ENCODE measurements at places on chromosomes 3 and 15. TPM values are rescaled to one million over a fixed set of nuclear protein-coding genes. Genes with fewer than 3 reads are reported as not detected.

DNA sequence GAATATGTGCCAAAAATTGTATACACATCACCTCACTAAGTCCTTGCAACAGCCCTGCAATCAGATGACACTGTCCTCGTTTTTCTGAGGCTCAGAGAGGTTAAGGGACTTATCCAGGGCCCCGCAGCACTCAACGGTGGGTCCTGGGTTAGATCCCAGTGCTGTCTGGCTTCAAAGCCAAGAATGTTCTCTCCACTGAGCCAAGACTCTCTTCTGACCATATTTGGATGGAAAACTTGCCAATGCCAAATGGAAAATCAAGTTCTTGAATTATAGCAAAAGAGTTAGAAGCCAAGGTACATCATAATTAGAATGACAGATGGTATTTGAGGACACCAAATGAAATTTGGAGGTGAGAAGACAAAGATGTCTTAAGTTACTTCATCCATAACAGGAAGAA lies 75.9 kb downstream of the NCEH1 start:
- H3K4me3 ChIP-seq = no peak overlapping the region
- no peaks in the 10 kb centered on the region for H3K4me1 ChIP-seq
- no peak overlapping the region for H3K27ac ChIP-seq
- no peaks in the 10 kb centered on the region for H3K36me3 ChIP-seq
- no peak for DNase-seq

GRCh38 chr15:61169275-61169903 lies 59.7 kb downstream of the RORA start:
- no peaks in the 10 kb centered on the region for H3K4me1 ChIP-seq
- H3K27me3 ChIP-seq = no peaks in the 10 kb centered on the region
- no peak for DNase-seq
- H3K36me3 ChIP-seq = no peaks in the 10 kb centered on the region

DNA sequence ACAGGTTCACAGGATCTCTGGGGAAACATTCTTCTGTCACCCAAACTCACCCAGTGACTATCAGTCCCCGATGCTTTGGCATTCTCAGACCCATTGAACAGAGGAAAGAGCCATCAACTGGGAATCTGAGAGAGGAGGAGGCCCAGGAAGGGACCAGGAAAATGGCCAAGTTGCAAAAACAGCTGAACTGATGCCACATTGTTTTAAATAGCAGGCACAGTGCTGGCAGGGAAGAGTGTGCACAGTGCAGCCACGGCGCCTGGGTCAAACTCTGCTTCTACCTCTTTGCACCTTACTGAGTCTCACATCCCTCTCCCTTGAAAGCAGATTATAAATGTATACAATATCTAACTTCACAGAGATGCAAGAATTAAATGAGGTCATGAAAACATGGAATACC lies 66.4 kb downstream of the SRGAP3 start:
- no peaks in the 10 kb centered on the region for H3K36me3 ChIP-seq
- H3K4me3 ChIP-seq = no peak overlapping the region
- no peaks in the 10 kb centered on the region for H3K27me3 ChIP-seq

- no peaks in the 10 kb centered on the region for H3K4me1 ChIP-seq
- no peak overlapping the region for H3K27ac ChIP-seq
- peaks cover 14% of the 10 kb centered on the region for H3K36me3 ChIP-seq
- no peak for DNase-seq
- no peaks in the 10 kb centered on the region for H3K27me3 ChIP-seq
These were observed 31.2 kb downstream of the GOLGB1 start for GRCh38 chr3:121718205-121718846.

DNA sequence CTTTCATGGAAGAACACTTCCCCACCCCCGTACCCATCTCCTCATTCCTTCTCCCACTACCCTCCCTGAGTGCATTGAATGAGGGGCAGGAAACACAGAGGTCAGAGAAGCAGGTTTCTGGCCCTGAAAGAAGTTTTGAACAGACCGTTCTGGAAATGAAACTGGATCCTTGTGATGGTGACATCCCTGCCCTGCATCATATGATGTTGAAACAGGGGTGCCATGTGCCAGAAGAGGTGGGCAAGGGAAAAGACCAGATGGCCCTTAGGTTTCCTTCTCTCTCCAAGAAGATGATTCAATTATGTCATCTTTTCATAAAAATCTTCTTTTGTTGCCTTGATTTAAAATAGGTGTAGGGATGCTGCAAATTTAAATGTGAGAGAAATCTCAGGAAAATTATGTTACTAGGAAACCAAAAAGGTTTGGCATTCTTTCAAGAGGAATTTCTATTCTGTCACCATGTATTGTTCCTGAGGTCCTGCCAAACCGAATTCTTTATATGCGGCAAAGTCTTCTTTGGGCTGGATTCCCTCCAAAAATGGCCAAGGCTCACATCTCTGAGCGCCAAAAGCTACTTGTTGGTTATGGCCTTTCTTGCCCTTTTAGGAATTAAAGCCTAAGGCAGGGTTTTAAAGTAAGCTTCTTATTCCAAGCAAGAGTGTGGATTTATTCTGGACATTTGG lies 19.9 kb upstream of the TNFAIP8L3 start:
- no peaks in the 10 kb centered on the region for H3K36me3 ChIP-seq
- no peaks in the 10 kb centered on the region for H3K27me3 ChIP-seq
- no peaks in the 10 kb centered on the region for H3K4me1 ChIP-seq
- DNase-seq = no peak

DNA sequence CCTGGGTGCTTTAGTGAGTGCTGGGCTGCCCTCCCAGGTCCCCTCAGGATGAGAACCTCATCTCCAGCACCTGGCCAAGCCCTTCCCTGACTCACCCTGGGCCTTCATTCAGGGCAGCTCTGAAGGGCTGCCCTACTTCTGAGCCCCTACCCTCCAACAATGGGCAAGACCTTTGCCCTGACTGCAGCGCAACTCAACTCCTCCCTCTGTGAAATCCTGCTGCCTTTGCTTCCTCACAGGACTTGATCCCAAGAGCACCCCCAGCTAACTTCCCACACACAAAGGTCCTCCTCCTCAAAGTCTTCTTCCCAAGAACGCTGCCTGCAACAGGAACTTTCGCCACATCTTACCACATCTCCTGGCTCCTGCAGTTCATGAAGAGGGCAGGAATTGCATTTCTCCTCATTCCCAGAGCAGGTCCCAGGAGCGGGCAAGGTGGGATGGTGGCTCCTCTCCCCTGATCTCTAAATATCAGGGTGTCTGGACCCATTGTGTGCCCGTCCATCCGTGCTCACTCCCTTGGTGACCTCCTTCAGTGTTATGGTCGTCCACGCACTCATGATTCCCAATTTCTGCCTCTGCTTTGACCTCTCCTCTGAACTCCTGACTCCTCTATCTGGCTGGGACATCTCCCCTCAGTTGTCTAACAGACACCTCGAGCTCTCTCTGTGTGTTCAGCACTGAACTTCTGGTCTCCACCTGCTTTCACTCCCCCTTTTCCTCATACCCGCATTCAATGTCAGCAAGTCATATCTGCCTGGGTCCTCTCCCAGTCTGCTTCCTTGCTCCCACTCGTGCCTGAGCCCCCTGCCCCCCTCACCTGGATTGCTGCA lies 4.5 kb upstream of the SSUH2 start:
- H3K4me3 ChIP-seq = no peak overlapping the region
- no peak for DNase-seq
- no peaks in the 10 kb centered on the region for H3K36me3 ChIP-seq
- peak overlapping the region; percentile 82 for H3K27ac ChIP-seq
- peaks cover 48% of the 10 kb centered on the region for H3K4me1 ChIP-seq
- H3K27me3 ChIP-seq = no peaks in the 10 kb centered on the region

DNA sequence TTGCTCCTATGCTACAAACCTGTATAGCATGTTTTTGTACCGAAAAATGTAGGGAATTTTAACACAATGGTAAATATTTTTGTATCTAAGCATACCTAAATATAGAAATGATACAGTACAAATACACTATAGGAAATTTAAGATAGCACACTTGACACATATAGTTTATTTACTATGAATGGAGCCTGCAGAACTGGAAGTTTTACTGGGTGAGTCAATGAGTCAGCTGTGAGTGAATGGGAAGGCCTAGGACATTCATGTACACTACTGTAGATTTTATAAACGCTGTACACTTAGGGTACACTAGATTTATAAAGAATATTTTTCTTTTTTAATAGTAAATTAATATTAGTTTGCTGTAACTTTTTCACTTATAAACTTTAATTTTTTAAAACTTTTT lies 707.7 kb upstream of the EPHA6 start:
- no peaks in the 10 kb centered on the region for H3K4me1 ChIP-seq
- no peaks in the 10 kb centered on the region for H3K36me3 ChIP-seq
- no peak overlapping the region for H3K4me3 ChIP-seq

DNA sequence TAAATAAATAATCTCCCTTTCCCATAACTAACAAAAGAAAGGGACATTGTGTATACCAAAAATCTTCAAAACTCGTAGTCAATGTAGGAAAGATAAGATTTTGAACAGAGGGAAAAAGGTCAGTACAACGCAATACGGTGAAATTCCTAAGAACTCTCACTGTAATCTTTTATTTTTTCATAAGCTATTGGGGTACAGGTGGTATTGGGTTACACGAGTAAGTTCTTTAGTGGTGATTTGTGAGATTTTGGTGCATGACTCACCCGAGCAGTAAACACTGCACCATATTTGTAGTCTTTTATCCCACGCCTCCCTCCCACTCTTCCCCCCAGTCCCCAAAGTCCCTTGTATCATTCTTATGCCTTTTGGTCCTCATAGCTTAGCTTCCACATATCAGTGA lies 718.0 kb downstream of the TBL1XR1 start:
- no peaks in the 10 kb centered on the region for H3K4me1 ChIP-seq
- H3K4me3 ChIP-seq = no peak overlapping the region

CHRNA3 gene
- total RNA-seq = 2.3 TPM

SEMA3G gene
- 3.8 TPM for total RNA-seq
